Central memory CD4-positive, alpha-beta T cell (primary cell): ENCODE measurements at places on chromosomes 12 and 14.
A peak's percentile ranks its signal among the peaks of the same experiment; 100 is the strongest.

DNA sequence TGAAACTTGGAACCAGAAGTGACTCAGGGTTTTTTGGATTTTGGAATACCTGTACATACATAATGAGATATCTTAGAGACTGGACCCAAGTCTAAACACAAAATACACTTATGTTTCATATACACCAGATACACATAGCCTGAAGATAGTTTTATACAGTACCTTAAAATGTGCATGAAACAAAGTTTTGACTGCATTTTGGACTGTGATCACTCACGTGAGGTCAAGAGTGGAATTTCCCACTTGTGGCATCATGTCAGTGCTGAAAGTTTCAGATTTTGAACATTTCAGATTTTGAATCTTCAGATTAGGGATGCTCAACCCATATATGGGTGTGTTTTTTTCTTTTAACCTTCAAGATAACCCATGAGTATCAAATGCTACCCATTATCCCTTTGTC is 6.6 kb downstream of the SBNO1 start:
- no peak for DNase-seq

DNA sequence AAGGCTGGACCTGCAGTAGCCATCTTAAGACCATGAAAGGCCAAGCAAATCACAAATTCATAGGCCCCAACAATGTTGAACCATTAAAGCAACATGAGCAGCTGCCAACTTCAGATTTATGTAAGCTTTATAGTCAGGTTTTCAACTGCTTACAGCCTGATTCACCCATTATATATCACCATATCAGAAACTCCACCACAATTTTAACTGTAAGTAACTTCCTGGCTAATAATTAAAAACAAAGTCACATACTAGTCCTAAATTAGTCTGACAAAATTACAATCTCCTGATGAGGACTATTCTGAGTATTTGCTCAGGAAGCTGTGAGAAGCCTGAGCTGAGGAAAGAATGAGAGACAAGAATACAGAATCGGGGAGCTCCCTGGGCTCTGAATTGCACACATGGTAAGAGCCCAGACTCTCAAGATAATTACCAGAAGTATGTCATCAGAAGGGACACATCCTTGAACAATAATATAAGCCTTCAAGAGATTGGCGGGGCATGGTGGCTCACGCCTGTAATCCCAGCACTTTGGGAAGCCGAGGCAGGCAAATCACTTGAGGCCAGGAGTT is 55.1 kb downstream of the NUMB start:
- no peak for DNase-seq

DNA sequence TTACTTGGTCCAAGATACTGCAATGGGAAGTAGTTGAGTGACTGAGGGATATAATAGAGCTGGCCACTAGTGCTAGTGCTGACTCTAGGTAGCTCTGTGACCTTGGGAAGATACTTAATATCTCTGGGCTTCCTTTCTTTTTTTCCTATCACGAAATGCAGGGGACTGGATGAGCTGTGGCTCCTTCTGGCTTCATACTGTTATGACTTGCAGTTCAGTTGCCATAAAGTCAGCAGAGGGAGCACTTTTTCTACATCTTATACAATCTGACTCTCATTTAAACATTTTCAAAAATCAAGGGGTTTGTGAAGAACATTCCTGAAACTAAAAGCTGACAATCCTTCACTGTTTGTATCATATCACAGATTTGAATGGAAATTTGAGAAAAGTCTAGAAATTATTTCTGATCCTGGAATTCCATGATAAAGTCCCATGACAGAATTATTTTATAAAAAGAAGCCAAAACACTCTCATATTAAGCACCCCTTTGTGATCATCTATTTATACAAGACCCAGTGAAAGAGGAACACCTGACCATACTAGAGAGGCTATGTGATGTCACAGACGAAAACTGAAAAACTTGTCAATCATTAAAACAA is 5.3 kb downstream of the BHLHE41 start:
- no peak for DNase-seq

- no peak for DNase-seq
Measured at GRCh38 chr14:23578560-23579310, at the start of gene JPH4. Gene JPH4, minus strand, starts transcription at chr14:23578790. Its CDS starts 1,337 bp downstream, at chr14:23577453.

GRCh38 chr14:24364841-24365240 is 3.1 kb upstream of the NFATC4 start:
- DNase-seq = no peak

GRCh38 chr12:108310489-108310888 is 28.6 kb downstream of the CMKLR1 start:
- DNase-seq = no peak

DNA sequence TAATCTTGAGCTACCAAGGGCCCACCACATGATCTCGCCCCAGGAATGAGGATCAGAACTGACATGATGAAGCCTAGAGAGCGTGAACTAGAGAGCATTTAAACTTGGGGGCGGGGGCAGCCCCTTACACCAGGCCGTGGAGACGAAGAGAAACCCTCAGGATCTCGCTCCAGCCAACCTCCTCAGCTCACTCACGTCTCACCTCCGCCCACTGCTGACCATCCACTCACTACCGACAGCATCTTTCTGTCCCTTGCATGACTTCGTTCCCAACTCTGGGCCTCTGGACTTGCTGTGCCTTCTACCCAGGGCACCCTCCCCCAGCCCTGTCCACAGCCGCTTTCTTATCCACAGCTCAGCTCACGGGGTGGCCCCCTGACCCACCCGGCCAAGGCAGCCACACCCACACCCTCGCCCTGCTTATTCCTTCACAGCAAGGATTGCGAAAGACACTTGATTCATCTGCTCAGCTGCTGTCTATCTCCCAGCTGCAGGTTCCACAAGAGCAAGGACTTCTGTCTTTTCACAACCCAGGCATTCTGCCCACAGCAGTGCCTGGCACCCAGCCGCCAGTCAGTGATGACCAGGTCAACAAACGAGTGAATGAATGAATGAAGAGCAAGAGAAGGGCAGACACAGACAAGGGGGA is 6.4 kb downstream of the STX2 start:
- no peak for DNase-seq

DNA sequence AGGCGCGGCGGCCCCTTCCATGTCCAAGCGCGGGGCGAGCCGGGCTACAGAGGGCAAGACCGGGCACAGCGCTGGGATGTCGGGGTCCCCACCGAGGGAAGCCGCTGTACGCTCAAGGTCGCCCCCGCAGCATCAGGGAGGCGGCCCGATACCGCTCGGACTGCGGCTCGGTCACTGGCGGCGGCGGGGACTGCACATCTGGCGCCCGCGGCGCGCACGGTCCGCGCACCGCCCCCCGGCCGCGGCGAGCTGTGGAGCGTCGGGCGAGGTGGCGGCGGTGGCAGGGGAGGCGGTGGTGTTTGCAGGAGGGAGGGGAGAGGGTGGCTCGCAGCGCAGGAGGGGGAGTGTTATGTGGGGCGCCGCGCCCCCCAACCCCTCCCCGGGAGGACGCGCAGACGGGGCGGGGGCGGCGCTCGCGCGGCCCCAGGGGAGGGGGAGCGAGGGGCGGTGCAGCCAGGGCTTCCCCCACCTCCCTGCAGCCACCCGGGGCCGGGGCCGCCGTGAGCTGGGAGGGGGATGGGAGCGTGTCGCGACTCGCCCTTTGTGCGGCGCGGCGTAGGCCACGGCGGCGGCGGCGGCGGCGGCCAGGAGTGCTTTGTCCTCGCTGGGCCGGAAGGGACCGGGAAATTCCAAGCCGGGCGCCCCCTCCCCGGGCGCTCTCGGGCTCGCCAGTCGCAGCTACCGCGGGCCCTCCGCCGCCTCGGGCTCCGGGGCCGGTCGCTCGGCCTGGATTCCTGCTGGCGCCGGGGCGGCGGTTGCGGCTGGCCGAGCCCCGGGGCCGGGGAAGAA is at the start of gene NUAK1:
NUAK1 (minus strand) TSS at position 322 of the 789 bp plus-strand sequence; CDS start at position 21, 301 bp downstream.
- no peak for DNase-seq

- DNase-seq = no peak
Measured at GRCh38 chr12:117733549-117733805, 235.3 kb downstream of the KSR2 start.

DNA sequence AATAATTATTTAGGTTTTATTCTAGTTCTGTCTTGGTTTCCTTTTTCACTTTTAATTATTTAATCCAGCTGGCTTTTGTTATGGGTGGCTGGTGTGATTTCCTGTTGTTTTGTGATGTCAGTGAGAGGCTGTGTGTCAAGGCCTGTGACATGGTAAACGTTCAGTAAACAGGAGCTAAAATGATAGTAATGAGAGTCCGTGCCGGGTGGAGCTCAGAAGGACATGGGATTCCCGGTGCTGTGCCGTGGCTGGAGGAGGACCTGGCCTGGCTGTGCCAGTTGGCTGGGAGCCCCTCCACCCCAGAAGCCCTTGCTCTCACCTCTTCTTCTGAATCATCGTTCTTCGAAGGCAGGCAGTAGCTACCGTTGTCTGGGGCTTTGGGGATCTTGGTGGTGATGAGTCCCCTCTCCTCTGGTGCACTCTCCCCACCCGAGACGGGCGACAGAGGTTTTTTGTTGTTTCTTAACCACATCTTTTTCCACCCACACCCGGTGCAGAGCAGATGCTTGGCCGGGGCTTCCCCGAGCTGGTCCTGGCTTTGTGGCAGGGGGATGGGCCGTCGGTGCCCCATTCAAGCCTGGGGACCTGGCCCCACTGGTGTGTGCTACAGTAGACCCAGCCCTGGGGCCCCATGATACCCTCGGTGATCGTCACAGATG is 29.1 kb downstream of the SH2B3 start:
- peak; percentile 93 for DNase-seq

GRCh38 chr12:68998041-68998440 is 65.1 kb upstream of the CPM start:
- no peak for DNase-seq

GRCh38 chr12:25332143-25332542 is 81.4 kb upstream of the KRAS start:
- DNase-seq = no peak

DNA sequence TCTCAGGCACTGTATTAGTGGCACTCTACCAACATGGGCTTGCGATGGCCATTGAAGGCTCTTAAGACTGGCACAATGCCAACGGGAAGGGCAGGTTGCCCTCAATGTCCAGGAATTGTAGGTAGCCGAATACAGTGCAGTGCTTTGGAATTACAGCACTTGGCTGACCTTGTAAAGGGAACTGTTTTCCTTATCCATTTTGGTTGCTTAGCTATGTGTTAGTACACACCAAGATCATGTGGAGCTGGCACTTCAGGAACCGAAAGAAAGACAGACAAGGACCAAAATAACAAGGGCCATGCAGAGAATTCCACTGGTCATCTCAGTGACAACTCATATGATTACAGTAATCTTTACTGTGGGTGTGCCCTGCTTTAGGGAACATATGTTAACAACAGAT is 72.7 kb downstream of the DYRK2 start:
- no peak for DNase-seq

- DNase-seq = no peak
Measured at GRCh38 chr12:42135259-42135814, 9.3 kb downstream of the GXYLT1 start.

- no peak for DNase-seq
Measured at GRCh38 chr14:99838639-99839134, 45.5 kb downstream of the EML1 start.

- no peak for DNase-seq
Measured at GRCh38 chr12:40511341-40511740, 180.9 kb upstream of the CNTN1 start.

- DNase-seq = no peak
Measured at GRCh38 chr14:35398071-35398584, 6.4 kb downstream of the NFKBIA start.

DNA sequence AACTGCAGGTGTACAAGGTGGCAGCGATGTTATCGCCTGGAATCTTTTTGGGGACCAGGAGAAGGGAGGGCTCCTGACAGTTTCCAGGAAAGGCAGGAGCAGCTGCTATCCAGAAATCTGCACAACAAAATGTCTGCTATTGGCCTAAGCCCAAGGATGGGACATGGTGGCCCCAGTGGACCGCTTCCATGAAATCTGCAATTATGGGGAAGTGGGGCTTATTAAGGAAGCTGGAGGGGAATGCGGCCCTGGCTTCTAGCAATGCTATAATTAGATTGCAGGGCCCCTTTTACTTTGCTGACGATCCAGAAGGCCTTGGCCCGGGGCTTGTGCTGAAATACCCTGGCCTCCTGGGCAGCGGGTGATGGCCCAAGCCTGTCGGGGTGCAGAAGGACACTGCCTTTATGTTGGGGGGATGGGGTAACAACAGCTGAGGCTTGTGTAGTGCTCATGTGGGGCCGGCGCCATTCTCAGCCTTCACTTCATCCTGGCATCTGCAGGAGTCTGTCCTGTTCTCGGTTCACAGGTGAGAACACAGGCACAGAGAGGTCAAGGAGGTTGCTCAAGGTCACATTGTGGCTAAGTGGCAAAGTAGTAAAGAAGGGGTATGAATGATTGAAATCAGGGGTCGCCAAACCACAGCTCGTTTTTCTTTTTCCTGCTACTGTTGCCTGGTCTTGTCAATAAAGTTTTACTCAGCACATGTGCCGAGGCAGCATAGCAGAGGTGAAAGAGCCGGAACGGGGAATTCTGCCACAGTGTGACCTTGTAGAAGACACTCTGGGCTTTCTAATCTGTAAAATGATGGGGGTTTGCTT is 153.5 kb downstream of the RBM19 start:
- no peak for DNase-seq

- DNase-seq = no peak
Measured at GRCh38 chr14:59096303-59096702, 92.2 kb upstream of the DAAM1 start.

DNA sequence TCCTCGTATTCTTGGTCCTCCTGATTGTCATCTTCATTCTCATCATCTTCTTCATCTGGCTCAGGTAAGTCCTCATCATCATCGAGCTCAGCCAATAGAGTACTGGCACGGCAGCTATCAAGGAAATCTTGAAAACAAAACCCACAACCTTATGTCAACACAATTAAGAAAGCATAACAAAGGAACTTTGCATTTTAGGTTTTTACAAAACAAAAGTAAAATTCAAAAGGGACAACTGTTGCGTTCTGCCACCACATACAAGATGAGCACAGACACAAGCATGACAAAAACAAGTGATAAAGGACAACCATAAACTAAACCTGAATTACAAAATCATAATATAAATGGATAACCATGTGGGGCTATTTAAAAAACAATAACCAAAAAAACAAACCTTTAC is 84.7 kb downstream of the HECTD1 start:
- no peak for DNase-seq

GRCh38 chr12:117069926-117070900 is 29.0 kb downstream of the TESC start:
- no peak for DNase-seq

GRCh38 chr12:16163146-16163545 is 114.3 kb downstream of the SLC15A5 start:
- DNase-seq = no peak

GRCh38 chr12:42021469-42021868 is 123.2 kb downstream of the GXYLT1 start:
- DNase-seq = no peak
